T-helper 22 cell (primary cell): ENCODE measurements at places on chromosomes 16 and 17.
A peak's percentile ranks its signal among the peaks of the same experiment; 100 is the strongest.

GRCh38 chr17:71668807-71669206 lies 452.0 kb upstream of the SOX9 start:
- DNase-seq, result no peak

GRCh38 chr17:54967621-54968261 lies 713 bp downstream of the COX11 start:
- DNase-seq, result no peak

DNA sequence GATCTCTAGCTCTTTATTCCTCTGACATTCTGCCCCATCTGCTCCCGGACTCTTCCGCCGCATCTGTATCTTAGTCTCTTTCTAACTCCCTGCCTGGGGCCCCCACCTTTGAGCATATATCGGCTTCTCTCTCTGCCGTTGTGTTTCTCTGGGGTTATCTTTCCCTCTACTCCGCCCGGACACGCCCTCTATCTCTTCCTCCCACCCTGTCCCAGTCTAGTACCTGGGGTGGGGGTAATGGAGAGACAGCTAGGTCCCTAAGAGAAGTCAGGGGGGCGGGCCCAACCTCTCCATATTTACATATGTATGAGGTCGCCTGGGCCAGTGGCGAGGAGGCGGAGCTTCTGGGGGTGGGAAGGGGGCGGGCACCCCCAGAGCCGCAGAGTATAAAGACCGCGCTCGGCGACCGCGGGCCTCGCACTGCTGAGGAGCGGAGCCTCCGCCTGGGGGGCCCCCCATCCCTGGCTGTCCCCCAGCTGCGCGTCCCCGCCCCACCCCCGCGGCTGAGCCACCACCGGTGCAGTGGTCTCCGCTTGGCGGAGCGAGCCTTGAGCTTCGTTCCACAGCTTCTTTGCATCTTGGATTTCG lies at the start of gene ATP1B2:
ATP1B2 (plus strand) TSS at position 418 of the 588 bp plus-strand sequence. CDS start 593 bp downstream, outside the sequence.
- DNase-seq, result peak; percentile 73

GRCh38 chr17:51006601-51007000 lies 114.1 kb downstream of the SPAG9 start:
- no peak for DNase-seq

DNA sequence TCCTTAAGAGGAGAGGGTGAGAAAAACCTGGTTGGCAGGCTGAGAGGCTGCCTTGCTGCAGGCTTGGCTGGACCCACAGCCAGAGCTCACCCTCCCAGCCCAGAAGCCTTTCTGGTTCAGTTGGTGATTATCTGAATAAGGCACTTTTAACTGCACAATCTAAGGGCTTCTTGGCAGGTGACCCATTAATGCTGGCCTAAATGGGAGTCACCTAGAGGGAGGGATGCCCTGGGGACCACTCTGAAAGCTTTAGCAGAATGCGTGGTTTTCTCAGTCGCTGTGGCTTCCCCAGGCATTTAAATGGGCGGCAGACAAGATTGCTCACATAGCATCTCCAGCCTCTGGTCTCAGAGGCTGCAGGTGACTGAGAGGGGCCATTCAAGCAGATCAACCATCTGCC lies 33.2 kb upstream of the SHISA9 start:
- DNase-seq, result no peak

DNA sequence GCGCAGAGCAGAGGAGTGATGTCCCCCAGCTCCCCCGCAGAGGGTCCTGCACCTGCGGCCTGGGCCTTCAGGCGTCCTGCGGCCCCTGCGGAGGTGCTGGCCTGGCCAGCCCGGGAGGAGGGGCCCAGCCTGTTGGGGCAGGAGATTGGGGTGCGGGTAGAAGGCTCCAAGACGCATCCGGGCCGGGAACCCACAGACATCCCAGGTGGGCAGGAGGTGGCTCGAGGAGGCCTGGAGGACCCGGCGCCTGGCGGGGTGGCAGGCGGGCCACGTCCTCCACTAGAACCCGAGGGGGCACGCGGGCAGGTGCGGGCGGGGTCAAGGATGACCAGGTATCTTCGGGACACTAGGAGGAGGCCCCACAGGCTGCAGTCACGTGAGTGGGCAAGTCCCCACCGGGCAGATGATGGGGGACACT lies 647 bp upstream of the SECTM1 start:
- DNase-seq, result no peak
